ENCODE measurements at places on chromosomes 1 and 21.

DNA sequence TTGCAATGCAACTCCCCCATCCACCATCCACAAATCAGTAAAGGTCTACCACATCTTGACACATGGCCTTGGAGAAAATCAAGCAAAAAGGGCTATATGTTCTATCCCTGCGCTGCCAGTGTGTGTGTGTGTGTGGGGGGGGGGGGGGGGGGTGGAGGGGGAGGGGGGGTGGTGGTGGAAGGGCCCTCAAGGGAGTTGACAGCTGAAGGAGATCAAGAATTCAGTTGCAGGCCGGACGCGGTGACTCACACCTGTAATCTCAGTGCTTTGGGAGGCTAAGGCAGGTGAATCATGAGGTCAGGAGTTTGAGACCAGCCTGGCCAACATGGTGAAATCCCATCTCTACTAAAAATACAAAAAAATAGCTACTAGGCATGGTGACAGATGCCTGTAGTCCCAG, 37.6 kb upstream of the CLIC4 start:
- DNase-seq: no peak

GRCh38 chr1:15966081-15966955, 9.6 kb downstream of the ZBTB17 start:
- DNase-seq: no peak

- DNase-seq: no peak
Observed at GRCh38 chr1:89822999-89823628, 2.3 kb downstream of the LRRC8D start.

DNA sequence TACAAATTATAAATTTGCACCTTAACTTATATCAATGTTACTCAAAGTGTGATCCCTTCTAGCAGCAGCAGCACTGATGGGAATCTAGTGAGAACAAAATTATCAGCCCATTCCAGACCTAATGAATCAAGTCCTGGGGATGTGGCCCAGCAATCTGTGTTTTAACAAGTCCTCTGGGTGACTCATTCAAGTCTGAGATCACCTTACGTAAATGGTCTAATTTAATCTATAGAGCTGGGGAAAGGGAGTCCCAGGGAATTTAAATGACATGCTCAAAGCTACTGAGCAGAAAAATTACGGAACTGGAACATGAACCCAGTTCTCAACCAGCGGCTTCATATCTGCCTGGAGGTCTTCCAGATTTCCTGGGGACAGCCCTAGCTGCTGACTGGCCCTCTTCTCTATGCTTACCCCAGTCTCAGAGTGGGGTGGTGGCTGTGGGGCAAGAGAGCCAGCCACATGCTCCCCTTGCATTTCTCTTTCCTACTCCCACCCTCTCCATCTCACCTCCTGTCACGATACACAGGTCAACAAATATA, 220.0 kb downstream of the TM2D1 start:
- no peak for DNase-seq

DNA sequence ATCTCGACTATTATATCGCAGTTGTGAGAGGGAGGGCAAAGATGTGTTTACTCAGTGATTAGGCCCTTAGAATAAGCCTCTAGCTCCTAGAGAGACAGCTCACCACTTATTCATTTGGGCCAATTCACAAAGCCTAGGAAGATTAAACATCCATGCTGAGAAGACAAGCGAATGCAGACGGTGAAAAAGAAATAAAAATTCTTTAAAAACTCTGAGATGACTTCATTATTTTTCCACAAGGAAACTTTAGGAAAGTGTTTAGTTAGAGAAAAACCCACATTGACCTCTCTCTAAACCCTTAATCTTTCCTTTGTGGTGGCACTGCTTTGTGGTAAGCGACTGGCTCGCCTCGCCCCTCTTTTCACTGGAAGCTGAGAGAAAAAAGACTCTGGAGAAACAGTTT, 146.8 kb upstream of the DMRTA2 start:
- no peak for DNase-seq

DNA sequence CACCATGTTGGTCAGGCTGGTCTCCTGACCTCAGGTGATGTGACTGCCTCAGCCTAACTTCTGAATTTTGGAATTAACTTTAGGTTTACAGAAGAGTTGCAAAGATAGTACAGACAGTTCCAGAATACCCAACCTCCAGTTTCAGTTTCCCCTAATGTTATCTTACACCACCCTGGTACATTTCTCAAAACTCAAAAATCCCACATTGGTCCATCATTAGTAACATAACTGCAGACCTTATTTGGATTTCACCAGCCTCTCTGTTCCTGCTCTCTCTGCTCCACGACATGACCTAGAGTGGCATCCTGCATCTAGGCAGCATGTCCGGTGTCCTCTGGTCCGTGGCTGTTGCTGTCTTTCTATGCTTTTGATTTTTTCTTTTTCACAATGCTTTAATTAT, 5.0 kb upstream of the ZC3H12A start:
- DNase-seq: no peak

DNA sequence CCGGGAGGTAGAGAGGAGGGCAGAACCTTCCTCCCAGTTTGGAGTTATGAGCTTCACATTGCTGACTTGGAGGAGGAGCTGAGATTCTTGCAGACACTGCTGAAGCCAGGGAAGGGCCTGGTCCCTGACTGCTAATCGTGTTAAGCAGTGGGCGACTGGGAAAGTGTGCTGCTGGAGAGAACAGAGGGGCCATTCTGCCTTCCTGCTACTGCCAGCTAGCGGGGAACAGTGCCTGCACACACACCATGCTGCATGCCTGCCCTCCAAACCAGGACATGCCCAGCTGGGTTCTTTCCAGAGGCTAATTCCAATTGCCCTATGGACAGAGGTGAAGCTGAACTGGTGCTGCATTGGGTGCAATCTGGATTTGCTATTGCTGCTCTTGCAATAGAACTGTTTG, 281.4 kb downstream of the AJAP1 start:
- no peak for DNase-seq

DNA sequence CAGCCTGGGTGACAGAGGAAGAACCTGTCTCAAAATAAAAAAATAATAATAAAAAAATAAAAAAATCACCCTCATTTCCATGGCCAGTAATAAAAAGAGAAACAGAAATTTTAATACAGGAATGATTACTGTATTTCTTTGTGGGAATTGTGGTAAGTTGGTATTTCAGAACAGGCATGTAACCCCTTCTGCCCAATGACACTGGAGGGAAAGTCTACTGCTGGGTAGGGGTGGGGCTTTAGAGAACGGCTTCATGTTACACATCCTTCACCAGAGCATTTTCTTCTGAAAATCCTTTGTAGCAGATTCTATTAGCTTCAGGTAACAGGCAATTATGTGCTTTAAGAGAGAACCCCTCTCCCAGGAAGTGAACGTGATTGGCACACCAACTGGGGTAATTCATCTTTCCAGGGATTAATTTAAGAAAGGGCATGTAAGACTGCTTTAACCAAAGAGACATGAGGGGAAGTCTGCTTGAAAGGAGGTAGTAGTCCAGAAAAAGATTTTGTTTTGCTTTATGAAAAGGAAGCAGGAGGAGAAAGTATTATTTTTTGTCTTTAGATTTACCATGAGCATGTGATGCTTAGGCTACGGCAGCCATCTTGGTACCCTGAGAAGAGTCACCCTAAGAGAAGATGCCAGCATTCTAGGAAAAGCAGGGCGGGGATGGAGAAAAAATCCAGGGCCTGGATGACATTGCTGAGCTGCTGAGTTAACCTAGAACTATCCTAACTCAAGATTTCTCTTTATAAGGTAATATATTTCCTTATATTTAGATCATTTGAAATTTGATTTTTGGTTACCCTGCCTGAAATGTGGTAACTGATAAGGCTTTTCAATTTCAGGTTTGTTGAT, 57.7 kb upstream of the DPT start:
- no peak for DNase-seq

- no peak for DNase-seq
Observed at GRCh38 chr1:29134695-29135028, 11.0 kb upstream of the TMEM200B start.
